GM04503 (cell line): ENCODE measurements at places on chromosomes 11 and 22.

DNA sequence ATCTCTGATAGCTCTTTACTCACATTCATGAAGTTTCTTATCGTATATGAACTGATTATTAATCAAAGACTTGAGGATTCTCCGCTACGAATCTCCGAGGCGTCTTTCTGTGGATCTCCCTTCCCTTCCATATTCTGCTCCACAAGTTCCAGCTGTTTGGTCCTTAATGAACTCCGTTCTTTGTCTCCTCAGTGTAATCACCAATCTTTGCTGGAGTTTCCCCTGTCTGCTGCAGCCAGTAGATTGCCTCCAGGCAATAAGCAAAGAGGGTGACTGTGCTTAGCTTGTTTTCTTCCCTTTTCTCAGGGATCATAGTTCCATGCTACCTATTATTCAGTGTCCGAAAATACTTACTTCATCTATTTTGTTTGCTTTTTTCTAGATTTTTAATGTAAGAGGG lies 169.6 kb upstream of the FOLH1 start:
- no peak for DNase-seq

- DNase-seq = no peak
Observed at GRCh38 chr11:2995893-2996554, 3.9 kb upstream of the NAP1L4 start.

GRCh38 chr11:86704710-86705109 lies 32.3 kb upstream of the ME3 start:
- DNase-seq = no peak

DNA sequence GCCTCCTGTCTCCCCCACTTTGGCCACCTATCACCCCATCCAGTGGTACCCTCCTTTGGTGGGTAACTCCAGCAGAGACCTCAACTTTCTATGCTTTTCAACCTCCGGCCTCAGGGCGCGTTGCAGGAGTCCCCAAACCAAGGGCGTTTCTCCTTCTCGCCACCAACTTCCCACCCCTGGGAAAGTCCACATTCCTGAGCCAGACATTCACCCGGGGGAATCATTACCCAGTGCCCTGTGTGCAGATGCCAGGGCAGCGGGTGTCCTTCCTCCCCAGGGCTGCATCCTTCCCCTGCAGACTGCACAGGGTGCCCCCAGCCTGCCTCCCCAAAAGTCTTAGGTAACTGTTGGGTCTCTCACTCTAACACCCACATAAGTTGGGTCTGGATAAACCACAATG lies 26.4 kb downstream of the MYEOV start:
- no peak for DNase-seq

DNA sequence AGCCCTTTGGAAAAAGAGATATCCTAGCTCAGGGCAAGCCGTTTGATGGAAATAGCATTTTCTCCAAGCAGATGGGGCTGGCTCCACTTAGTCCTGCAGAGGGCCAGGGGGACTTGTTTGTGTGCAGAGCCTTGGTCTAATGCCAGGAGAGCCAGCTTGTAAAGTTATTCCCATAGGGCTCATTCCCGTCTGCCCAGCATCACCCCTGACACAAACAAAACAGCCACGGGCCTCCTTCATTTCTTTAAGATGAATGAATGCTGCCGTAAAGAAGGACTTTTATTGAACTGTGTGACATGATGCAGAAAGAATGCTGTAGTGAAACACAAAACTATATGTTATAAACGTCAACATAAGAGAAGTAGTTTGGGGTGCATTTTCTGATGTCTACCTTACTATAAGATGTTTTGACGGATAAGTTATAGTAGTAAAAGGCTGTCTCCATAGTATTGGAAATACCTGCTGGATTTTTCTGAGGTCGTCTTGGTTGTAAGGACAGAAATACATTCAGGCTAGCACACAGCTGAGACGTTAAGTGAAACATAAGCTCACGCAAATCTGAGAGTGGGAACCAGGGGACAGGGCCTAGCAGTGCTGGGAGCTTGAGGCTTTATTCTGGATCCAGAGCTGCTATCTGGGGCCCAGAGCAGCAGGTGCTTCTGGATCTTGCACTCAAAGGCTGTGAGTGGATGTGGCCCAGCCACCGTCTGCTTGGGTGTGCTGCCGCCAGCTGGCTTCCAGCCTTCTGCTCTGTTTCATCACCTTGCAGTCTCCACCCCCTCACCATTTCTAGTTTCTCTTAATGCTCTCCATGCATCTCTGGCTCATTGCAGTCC lies 53.3 kb downstream of the NCAM1 start:
- no peak for DNase-seq

- DNase-seq = no peak
Observed at GRCh38 chr11:26271666-26272065, 60.3 kb upstream of the ANO3 start.
